ENCODE measurements at places on chromosomes 2 and 18. TPM values are rescaled to one million over a fixed set of nuclear protein-coding genes. Genes with fewer than 3 reads are reported as not detected.

GRCh38 chr2:197760293-197760657 is 24.8 kb downstream of the BOLL start:
- H3K27me3 ChIP-seq, result no peaks in the 10 kb centered on the region
- H3K4me1 ChIP-seq, result no peaks in the 10 kb centered on the region
- H3K36me3 ChIP-seq, result no peaks in the 10 kb centered on the region
- H3K27ac ChIP-seq, result no peak overlapping the region
- H3K4me3 ChIP-seq, result no peak overlapping the region
- no peak for DNase-seq

GRCh38 chr18:22670914-22671313 is 253.2 kb upstream of the CTAGE1 start:
- H3K27me3 ChIP-seq, result no peaks in the 10 kb centered on the region
- H3K4me3 ChIP-seq, result no peak overlapping the region
- DNase-seq, result no peak
- no peaks in the 10 kb centered on the region for H3K36me3 ChIP-seq

GRCh38 chr2:43897492-43897891 is 58.7 kb downstream of the ABCG8 start:
- H3K27ac ChIP-seq, result no peak overlapping the region
- peak; percentile 25 for DNase-seq
- H3K4me3 ChIP-seq, result no peak overlapping the region
- no peaks in the 10 kb centered on the region for H3K4me1 ChIP-seq
- H3K36me3 ChIP-seq, result peaks cover 44% of the 10 kb centered on the region
- H3K27me3 ChIP-seq, result no peaks in the 10 kb centered on the region

DNA sequence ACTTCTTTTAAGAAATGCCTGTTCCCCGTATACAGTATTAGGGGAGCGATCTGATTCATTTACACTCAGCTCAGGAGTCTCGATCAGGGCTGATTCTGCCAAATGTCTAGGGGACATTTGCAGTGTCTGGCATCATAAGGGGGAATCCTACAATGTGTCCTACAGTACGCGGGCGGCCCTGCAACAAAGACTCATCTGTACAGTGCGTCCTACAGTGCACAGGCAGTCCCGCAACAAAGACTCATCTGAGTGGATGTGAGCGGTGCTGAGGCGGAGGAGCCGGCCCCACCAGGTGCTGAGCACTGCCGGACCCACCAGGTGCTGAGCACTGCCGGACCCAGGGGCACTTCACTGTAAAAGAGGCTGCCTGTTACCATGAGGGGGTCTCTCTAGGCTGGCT is 102.5 kb downstream of the FAM210A start:
- H3K27me3 ChIP-seq, result no peaks in the 10 kb centered on the region
- H3K27ac ChIP-seq, result no peak overlapping the region
- DNase-seq, result no peak
- H3K4me1 ChIP-seq, result no peaks in the 10 kb centered on the region

- H3K36me3 ChIP-seq, result no peaks in the 10 kb centered on the region
- H3K4me1 ChIP-seq, result no peaks in the 10 kb centered on the region
- no peak overlapping the region for H3K27ac ChIP-seq
- no peak overlapping the region for H3K4me3 ChIP-seq
- no peak for DNase-seq
Observed at GRCh38 chr2:38549851-38550250, 52.9 kb downstream of the HNRNPLL start.

DNA sequence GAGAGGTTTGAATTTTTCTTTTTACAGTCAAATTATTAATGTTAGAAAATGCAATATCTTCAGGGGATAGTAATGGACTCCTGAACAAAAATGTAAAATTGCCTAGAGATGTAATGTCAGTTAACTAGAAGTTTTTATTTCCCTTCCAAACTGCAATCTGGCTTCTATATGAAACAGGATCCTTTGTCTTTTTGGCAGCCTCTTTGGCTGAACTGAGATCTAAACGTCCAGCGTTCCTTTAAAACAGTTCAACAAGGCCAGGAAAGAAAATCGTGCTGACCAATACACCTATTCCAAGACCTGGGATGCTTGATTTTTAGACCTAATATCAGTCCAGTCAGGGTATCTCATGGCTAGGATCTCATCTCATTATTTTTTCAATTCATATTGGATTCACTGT is 245.5 kb downstream of the FIGN start:
- no peaks in the 10 kb centered on the region for H3K27me3 ChIP-seq
- no peak overlapping the region for H3K4me3 ChIP-seq
- H3K36me3 ChIP-seq, result no peaks in the 10 kb centered on the region
- DNase-seq, result no peak

DNA sequence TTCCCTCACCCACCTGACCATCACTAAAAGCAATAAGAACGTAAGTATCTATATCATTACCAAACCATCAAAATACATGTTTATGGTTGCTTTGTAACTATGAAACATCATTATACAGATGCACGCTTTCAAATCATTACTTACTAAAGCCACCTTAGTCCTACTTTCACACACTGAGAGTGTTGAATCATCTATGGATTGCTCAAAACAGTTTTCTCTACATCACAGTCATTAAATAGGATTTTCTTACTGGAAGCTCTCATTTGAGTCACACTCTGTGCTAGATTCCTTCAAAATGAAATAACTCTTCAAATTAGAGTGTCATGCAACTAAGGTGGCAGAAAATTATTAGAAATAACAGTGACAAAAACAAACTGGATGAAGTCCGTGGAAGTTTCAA is 878.4 kb downstream of the CPS1 start:
- no peaks in the 10 kb centered on the region for H3K27me3 ChIP-seq
- no peak overlapping the region for H3K4me3 ChIP-seq
- no peaks in the 10 kb centered on the region for H3K36me3 ChIP-seq
- peaks cover 2% of the 10 kb centered on the region for H3K4me1 ChIP-seq
- H3K27ac ChIP-seq, result no peak overlapping the region

DNA sequence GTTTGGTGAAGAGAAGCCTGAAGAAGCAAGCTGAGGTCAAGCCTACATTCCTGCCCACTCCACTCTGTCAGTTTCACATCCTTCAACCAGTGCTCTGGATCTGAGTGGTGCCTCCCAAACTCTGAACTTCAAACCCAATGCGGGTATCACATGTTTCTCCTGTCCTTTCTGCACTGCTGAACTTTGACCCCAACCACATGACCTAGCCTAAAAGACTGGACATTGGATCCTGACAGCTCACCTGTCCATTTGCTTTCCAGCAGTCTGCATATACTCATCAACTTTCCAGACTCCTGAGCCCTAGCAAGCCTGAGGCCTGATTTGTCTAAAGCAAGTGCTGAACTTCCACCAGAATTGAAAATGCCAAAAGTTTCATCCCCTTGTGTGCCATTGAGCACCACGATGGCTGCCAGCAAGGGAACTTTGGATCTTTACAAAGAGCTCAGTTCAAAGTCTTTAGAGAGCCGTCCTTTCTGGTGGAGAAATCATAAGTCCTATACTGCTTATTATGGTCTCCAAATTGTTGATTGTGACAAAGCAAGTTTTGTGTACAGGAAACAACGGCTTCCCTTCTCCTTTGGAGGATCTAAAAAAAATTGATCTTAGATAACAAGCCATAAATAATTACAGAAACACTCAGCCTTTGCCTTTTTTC is 37.6 kb upstream of the ITGA6 start:
- no peak for DNase-seq
- H3K36me3 ChIP-seq, result no peaks in the 10 kb centered on the region

GRCh38 chr2:197300139-197300538 is 10.4 kb downstream of the ANKRD44 start:
- DNase-seq, result no peak
- no peak overlapping the region for H3K27ac ChIP-seq
- H3K36me3 ChIP-seq, result peaks cover 2% of the 10 kb centered on the region

DNA sequence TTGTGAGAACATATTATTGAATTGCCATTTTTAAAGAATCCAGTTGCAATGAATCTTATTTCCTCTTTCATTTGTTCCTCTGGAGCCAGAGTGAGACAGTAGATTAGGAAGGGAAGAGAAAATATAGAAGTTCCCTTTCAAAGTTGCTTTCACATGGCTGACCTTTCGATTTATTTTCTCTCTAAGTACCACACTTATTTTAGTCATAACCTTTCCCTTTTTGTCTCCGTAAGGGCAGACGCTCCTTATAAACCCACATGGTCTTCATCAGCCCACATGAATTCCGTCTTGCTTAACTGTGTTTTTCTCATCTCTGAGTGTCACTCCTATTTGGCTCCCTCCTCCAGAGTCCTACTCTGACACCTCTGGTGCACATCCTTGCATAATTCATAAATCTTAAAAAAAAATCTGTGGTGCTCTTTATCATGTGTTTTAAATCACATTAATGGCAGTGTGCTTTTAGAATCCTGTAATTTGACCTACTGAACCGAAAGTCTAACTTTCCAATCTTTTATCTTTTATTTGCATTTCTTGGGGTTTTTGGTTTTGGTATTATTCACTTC is 38.5 kb upstream of the ZNF396 start:
- H3K27ac ChIP-seq, result no peak overlapping the region
- H3K4me1 ChIP-seq, result peaks cover 3% of the 10 kb centered on the region
- no peak overlapping the region for H3K4me3 ChIP-seq
- DNase-seq, result no peak

- H3K4me3 ChIP-seq, result no peak overlapping the region
- H3K27ac ChIP-seq, result no peak overlapping the region
- H3K36me3 ChIP-seq, result peaks cover 6% of the 10 kb centered on the region
- DNase-seq, result peak; percentile 38
Observed at GRCh38 chr2:9356261-9356660, 67.1 kb downstream of the ITGB1BP1 start.

GRCh38 chr18:24735624-24736231 is 275.3 kb downstream of the HRH4 start:
- peak; percentile 18 for DNase-seq
- no peaks in the 10 kb centered on the region for H3K27me3 ChIP-seq
- no peak overlapping the region for H3K27ac ChIP-seq
- no peak overlapping the region for H3K4me3 ChIP-seq
- no peaks in the 10 kb centered on the region for H3K36me3 ChIP-seq

DNA sequence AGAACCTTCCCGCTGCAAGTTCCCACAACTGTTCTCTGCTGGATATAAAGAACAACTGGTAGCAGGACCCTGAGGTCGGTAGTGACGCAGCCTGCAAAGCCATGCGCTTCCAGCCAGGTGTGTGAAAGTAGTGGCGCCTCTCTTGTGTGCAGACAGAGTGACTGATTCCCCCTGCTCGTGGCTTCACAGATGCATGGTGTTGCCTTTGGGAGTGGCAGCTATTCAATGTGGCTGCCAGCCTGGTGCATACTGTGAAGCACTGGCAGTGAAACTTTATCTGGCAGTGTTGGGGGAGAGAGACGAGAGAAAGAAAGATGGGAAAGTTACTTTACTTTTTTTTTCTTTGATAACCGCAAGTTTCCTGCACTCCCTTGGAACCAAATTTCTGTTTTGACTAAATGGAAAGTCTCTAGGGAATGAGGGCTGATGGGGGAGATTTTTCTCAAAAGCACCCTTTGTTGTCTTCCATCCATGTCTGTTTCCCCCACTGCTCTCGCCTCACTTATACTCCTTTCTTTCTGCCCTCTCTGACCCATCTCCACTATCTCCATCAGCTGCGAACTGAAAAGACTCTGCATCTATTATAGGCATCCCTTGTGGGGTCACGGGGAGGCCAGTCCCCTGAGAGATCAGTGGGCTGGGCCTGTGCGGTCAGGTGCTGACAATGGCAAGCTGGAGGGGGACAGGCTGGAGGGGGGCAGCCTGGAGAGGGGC is 90.0 kb upstream of the TNP1 start:
- no peak overlapping the region for H3K4me3 ChIP-seq
- H3K27me3 ChIP-seq, result no peaks in the 10 kb centered on the region
- DNase-seq, result no peak
- no peak overlapping the region for H3K27ac ChIP-seq

- no peak overlapping the region for H3K4me3 ChIP-seq
- DNase-seq, result no peak
- H3K4me1 ChIP-seq, result no peaks in the 10 kb centered on the region
- no peaks in the 10 kb centered on the region for H3K27me3 ChIP-seq
- no peak overlapping the region for H3K27ac ChIP-seq
Observed at GRCh38 chr18:32802591-32803451, 30.0 kb upstream of the KLHL14 start.

- no peak overlapping the region for H3K4me3 ChIP-seq
- DNase-seq, result peak; percentile 83
- no peaks in the 10 kb centered on the region for H3K36me3 ChIP-seq
Observed at GRCh38 chr2:66839551-66840320, 404.8 kb downstream of the MEIS1 start.

GRCh38 chr2:175676813-175677212 is 325.3 kb downstream of the LNPK start:
- DNase-seq, result no peak
- no peaks in the 10 kb centered on the region for H3K36me3 ChIP-seq
- no peak overlapping the region for H3K27ac ChIP-seq
- no peak overlapping the region for H3K4me3 ChIP-seq

The C1GALT1C1L gene
- total RNA-seq, result 1.4 TPM

The ZNF513 gene
- total RNA-seq, result 21.1 TPM

The NCK2 gene
- 32.3 TPM for total RNA-seq
